ENCODE measurements at places on chromosomes 6 and 20.

DNA sequence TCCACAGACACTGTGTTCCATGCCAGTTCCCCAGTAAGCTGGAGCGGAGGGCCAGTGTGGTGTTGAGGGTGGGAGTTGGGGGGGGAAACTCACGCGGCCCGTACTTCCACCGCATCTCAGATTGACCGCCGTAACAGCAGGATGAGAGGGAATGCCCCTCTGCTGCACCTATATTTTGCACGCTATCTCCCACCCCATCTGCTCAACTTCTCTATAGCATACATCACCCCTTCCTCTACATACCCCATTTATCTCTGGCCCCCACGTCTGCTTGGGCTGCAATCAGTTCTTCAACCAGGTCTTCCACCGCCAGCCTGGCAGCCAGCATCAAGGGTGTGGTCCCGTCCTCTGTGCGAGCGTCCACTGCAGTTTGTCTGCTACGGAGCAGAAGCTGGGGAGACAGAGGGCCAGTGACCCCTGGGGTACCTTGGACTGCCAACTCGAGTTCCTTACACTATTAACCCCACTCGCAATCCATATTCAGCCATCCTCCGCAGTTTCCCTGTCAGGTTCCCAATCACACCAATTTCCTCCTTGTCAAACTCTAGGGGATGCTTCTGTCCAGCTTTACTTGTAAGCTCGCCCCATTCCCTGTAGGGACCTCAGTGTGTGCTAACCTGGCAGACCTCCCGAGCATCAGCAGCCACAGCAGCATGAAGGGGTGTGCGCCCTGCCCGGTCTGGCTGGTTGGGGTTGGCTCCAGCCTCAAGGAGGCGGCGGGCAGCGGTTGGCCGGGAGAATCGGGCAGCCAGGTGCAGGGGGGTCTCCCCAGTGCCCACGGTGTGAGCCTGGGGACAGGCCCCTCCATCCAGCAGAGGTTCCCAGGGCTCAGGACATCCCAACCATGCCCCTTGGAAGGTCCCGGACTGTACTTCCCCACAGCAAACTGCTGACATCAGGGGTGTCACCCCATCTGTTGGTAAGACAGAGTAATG is 4.5 kb upstream of the GPSM3 start:
- no peak for DNase-seq

GRCh38 chr20:58714923-58715351 is 22.3 kb downstream of the NPEPL1 start:
- DNase-seq = no peak

- no peak for DNase-seq
Measured at GRCh38 chr20:13028001-13028400, 19.2 kb downstream of the SPTLC3 start.

DNA sequence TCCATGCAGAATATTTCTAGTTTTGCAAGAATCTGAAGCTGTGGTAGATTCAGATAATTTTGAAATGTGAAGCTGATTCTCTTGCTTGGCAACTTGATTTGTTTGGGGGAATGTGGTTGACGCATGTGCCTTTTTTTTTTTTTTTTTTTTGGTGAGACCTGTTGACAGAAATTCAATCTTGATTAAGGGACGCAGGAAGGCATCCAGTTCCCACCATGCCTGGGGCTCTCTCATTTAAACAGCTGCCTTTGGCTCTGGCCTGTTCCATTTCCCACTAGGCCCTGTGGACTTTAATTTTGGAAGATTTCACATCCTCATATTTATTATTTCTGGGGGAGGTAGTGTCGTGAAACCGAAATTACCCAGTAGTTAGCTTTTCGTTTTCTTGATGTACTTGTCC is 8.6 kb downstream of the TPX2 start:
- DNase-seq = no peak

DNA sequence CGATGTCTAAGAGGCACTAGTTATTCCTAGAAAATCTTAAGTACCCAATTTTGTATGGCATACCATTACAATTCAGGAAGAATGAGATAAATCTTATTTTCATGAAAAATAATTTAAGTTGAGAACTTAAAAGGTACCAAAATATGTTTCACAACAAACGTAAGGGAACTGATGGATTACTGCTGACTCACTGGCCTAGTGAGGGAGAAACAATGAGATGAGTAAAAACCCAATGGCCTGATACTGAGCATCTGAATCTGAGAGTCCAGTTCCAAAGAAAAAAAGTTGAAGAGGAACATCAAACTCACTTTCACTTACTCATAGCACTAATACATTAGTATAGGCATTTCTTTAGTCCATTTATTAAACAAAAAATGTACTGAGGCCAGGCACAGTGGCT is 56.0 kb downstream of the MDN1 start:
- DNase-seq = no peak

DNA sequence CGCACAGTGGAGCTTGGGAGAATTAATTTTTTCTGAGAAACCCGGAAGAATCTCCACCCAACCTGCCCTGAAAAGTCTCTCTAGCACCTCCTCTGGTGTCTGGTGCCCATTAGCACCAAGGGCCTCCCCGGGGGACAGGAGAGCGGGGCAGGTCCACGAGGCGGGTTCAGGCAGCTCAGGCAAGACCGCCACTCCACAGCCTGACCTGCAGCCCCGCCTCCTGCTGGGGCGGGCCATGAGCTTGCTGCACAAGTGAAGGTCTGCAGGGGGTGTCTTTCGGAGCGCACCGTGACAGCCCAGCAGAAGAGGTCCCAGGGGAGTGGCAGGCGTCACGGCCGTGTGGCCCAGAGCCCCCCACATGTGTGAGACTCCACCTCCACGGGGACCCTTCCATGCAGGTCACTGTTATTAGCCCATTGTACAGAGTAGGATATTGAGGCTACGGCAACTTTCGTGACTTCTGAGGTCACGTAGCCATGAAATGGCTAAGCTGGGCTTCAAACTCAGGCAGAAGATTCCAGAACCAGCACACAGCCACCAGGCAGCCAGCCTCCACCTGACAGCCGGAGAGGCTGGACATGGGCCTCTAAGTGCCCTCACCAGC is 63.9 kb upstream of the SLCO4A1 start:
- DNase-seq = no peak

DNA sequence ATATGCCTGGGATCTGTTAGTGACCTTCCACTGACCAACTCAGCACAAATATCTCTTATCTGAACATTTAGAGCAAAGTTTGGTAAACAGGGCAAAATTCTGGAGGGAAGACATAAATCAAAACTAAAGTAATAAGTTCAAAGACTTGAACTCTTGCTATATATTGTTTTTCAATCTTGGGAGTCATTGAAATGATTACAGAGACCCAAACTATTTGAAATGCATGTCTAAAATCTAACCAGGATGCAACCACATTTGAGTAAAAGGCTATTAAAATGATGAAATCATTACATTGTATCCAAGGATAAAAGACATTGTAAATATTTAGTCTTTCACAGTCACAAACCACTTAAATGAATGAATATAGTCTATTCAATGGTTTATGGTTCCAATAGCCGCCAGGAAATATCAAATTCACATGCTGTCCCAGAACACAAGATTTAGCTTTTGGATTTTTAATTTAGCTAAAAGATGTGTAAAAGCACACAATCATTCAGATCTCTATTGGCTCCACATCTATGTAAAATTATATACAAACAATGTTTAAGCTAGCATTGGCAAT is 256.6 kb upstream of the EPHA7 start:
- DNase-seq = no peak

DNA sequence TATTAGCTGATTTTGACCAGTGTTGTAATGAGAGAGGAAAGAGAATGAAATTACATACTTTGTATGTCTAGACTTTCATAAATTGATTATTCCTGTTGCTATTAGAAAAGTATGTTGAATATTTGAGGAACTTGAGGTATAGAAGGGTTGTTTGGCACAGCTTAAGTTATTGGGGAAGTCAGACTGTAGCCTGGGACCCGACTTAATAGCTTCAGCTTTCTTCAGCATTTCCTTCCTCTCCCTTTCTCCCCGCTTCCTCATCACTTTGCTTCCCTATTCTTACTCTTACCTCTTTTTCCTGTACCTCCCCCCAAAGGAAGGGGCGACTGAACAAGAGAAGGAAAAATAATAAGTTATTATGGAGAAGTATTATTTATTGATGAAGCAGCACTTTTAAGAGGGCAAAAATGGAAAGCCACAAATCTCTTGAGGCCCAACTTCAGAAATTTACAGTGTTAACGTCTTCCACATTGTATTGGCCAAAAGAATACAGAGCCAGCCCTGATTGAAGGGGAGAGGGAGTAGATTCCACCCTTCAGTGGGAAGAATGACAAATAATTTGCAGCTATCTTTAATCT is 7.4 kb downstream of the SENP6 start:
- DNase-seq = no peak

DNA sequence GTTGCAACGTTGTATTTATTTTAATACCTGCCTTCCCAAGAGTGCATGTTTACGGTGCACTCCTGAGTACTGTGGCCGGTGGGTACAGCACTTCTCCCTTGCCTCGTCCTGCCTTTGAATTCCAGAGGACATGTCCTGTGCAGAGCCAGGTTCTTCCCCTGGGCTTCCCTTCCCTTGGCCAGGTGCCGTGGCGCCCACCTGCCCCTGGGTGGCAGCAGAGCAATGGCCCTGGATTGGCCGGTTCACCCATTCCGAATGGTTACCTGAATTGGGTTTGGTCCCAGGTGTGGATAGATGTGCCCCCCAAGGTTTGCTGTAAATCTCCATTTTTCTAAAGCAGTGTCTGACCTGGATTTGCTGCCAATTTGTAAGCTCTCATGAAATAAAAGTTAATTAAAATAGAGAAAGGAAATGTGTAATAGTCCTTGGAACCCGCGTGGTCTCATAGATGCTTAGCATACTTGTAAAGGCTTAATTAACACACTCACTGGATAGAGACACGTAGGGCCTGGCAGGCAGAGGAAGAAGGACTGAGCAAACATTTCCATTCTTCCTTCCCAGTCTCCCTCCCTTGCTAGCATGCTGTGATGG is 40.6 kb downstream of the DTD1 start:
- no peak for DNase-seq

DNA sequence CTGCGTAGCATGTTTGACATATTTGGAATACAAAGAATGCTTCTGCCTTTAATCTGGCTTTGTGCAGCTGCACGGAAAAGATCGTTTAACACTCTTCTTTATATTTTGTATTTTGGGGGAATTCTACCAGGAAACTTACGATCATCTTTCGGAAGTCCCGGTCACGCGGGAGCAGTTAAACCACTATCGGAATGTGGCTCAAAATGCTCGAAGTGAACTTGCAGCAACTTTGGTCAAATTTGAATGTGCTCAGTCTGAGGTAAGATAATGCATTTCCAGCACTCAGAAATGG is 42.3 kb downstream of the CCDC170 start:
- DNase-seq = no peak

DNA sequence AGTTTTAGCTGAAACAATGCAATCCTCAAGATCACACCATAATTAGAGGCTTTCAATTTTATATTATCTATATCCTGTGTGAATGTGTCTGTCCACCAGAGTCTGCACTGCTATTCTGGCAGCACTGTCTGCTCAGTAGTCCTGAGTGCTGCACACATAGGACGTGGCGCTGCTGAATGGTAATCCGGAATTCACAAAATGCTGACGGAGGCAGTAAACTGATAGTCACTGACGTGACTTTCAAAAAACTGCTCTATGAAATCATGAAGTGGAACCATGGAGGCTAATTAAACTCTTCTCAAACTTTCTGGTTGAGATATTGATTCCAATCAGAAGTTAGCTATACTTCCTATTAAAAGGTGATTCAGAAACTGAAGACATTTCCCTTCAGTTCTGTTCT is 190.8 kb upstream of the NOX3 start:
- no peak for DNase-seq

DNA sequence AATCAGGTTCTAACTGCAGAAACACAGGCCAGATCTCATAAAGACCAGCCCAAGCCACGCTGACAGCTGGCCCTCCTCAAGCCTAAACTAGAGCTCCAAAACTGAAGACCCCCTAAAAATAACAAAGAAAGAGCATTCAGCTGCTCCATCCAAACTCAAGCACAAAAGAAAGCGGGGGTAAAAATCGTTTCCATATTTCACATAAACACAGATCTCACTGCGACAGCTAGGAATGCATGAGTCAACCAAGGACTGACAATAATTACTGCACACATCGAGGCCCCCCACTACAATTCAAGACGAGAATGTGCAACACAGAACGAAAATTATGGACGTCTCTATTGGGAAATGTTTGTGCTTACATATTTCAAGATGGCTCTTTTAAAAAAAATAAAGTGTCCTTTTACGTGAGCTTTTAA is 31.1 kb downstream of the CNKSR3 start:
- no peak for DNase-seq

- DNase-seq = no peak
Measured at GRCh38 chr20:7199861-7200260, 432.4 kb downstream of the BMP2 start.

DNA sequence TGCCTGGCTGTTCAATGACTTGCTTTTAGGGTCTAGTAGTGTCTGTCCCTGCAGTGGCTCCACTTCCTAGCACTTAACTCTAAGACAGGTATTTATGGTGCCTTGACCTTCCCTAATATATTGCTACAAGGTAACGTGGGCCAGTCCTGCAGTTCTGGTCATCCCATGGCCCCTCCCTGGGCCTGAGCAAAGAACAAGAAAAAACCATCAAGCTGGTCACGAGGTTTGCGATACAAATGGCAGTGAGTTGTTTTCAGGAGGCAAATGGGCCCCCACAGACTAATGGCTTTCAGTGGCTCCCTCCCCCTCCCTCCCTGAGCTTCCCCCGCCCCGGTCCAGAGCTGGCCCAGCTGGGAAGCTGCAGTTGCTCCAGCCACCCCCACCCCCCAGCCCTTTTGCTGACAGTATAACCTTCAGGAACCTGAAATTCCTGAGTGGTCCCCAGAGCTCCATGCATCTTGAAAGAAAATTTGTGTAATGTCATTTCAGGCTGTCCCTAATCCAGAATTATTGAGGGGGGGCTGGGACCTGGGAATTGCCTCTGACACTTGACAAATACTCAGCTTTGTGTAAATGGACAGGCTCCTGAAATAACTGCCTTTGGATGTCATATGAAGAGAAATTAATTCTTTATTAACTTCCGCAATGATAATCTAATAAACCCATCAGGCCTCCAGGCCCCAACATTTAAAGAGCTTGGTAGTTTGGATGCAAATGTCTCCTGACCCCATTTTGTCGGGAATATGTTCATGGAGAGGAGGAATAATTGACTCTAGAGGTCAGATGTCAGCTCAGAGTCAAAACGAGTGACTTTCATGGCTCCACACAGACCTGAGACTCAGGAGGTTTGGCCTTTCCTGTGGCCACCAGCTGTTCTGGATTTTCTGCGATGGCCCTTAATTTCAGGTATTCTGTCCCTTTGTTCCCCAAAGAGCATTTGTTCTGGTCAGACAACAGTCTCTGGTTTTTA is 153.2 kb upstream of the TOP1 start:
- DNase-seq = no peak

- DNase-seq = no peak
Measured at GRCh38 chr6:12716298-12716916, at the start of gene PHACTR1. TSS of gene PHACTR1 (plus strand) at chr6:12716767.

- DNase-seq = no peak
Measured at GRCh38 chr6:116568111-116568510, 3.2 kb upstream of the RWDD1 start.

DNA sequence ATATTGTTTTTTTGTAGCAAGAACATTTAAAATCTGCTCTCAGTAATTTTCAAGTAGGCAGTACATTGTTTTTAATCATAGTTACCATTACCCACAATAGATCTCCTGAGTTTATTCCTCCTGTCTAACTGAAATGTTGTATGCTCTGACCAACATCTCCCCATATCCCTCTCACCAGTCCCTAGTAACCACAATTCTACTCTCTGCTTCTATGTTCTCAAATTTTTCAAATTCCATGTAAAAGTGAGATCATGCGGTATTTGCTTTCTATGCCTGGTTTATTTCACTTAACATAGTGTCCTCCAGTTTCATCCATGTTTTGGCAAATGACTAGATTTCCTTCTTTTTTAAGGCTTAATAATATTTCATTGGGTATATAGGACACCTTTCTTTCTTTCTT is 300.5 kb downstream of the KCNQ5 start:
- no peak for DNase-seq

All from NCI-H524 treated with DMSO at 0.1 percent for 48 hours (cell line).